ENCODE measurements at places on chromosomes 1 and 21.

DNA sequence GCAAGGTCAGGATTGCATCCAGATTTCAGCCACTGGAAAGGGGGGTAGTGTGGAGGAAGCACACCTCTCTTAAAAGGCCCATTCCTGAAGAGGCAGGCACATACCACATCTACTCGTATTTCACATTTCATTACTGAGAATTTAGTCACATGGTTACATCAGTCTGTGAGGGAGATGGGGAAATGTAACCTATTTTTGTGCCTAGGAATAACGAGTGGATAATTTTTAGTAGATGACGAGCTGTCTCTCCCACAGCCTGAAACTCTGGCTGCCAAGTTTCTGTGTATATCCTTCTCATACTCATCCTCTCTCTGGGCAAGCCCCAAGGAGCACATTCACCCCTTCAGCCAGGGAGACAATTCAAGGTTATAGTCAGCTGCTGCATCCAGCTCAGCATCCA is 10.3 kb upstream of the C21orf91 start:
- DNase-seq, result no peak

GRCh38 chr1:151553659-151554058 is 13.6 kb downstream of the TUFT1 start:
- no peak for DNase-seq

- no peak for DNase-seq
Observed at GRCh38 chr1:111909030-111909429, 80.4 kb downstream of the KCND3 start.

- no peak for DNase-seq
Observed at GRCh38 chr1:230317823-230318819, 108.0 kb downstream of the PGBD5 start.

- no peak for DNase-seq
Observed at GRCh38 chr1:92755541-92756461, 29.1 kb downstream of the EVI5 start.

GRCh38 chr1:216612291-216612690 is 110.9 kb downstream of the ESRRG start:
- DNase-seq, result no peak

- peak; percentile 5 for DNase-seq
Observed at GRCh38 chr1:181104790-181105133, 16.3 kb downstream of the IER5 start.

GRCh38 chr1:82499022-82499421 is 698.3 kb downstream of the ADGRL2 start:
- no peak for DNase-seq

All from stimulated activated CD8-positive, alpha-beta memory T cell treated with anti-CD3 and anti-CD28 coated beads, Interleukin-4, amount 100 ng/mL, for 4 hours (primary cell).